Left hindlimb (tissue), 1 donor: ENCODE measurements at places on chromosomes 6 and 20.

DNA sequence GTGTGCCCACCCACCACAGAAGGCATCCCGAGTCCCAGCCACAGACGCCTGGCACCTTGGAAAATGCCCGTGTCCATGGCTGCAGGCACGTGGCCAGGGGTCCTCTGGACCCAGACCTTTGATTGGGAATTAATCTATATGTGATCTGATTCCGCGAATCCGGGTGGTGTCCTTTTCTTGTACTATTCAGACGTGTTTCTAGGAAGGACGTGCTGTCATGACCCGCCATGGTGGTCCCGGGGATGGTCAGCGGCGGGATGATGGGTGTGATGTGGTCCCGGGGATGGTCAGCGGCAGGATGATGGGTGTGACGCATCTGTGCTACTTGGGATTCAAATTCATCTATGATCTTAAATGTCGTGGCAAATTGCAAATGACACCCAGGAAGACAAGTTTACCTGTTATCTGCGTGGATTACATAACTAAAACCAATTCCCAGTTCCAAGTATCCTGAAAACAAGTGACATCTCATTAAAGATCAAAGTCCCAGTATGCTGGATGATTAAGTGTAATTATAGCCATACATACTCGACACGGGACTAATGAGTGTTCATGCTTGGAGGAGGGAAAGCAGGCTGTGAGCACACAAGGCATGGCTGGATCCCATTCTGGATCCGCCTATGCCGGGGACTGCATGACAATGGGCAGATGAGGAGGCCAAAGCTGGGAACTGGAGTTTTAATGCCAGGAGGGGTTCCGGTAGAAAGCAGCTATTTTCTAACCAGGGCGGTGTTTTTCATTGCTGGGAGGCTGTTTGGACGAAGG is 256.5 kb downstream of the TAF4 start:
- DNase-seq, result peak; percentile 13

DNA sequence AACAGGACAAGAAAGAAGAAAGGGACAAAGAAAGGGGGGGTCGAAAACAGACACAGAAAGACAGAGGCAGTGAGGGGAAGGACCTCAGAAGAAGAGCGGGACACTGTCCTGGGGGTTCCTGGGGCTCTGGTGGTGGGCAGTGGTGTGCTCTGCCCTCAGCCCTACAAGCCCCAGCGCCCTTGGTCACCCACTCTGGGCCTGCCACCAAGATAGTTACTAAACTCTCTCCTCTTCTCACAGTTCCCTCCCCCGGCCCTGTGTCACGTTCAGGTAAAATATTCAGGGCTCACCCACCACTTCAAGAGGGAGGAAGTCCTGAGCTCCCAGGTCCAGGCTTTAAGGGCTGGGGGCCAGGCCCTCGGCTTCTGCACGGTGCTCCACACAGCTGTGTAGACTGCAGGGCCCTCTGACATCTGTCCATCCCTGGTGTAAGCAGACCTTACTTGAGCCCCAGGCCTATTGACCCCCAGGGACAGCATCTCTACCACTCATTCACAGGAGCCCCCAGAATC is 87.4 kb downstream of the MRPL14 start:
- DNase-seq, result no peak

DNA sequence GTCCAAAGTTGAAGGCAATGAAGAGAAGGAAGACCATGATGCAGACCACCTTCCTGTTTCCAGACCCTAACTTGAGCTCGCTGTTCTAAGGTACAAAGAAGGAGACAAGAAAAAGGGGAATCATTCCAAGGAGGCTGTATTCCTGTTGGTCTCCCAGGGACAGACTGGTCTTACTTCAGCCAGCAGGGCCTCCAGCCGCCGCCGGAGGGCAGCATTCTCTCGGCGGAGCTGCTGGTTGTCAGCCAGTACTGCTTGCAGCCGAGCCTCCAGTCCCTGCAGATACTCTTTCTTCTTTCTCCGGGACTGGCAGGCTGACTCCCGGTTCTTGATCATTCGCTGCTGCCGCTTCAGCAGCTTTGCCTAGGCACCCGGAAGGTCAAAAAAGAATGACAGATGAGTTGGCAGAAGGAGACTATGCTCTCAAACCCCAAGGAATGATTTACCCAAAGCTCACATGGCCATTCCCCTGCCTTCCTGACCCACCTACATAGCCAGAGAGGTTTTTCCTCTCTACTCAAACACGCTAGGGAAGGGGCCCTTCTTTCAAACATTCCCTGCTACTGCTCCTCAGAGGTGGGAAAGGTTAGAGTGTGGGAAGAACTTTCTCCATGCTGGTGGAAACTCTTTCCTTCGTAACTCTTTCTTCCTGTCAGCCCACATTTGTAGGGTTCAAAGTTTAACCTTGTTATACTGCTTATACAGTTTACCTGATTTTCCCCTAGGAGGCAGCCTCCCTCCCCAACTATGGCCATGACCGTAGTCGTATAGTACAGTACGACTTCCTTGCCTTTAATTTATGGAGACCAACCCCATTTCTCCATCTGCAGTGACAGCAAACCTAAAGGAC is 9.0 kb downstream of the ATF6B start:
- DNase-seq, result peak; percentile 88

- DNase-seq, result no peak
These were observed 85.6 kb downstream of the PDE7B start for GRCh38 chr6:135937106-135937505.
